ENCODE measurements at places on chromosomes 16 and 17.
A peak's percentile ranks its signal among the peaks of the same experiment; 100 is the strongest.

GRCh38 chr16:53084746-53085334, 30.0 kb downstream of the CHD9 start:
- no peak for DNase-seq

GRCh38 chr17:40107522-40108174, 7.3 kb upstream of the NR1D1 start:
- DNase-seq: no peak

GRCh38 chr17:76309461-76309860, 1.4 kb upstream of the QRICH2 start:
- no peak for DNase-seq

- no peak for DNase-seq
Observed at GRCh38 chr17:38748149-38748891, at the start of gene PCGF2. Gene PCGF2, minus strand, starts transcription at chr17:38748336. Its CDS starts 7,934 bp downstream, at chr17:38740402.

- DNase-seq: no peak
Observed at GRCh38 chr16:4486126-4486893, 10.1 kb downstream of the HMOX2 start.

DNA sequence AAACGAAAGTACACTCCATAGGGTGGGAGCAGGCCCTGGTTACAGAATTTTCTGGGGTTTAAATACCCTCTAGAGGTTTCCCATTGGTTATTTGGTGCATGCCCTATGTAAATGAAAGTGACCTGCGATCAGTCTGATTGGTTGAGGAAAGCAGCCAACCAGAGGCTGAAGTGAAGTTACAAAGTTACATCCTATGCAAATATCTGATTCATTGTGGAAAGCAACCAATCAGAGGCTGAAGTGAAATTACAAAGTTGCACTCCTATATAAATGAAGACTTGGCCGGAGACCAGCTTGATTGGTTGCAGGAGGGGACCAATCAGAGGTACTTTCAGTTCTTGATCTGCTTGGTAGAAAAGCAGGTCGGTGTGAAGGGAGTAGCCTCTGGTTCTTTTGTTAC, 24.4 kb downstream of the NAA60 start:
- no peak for DNase-seq

DNA sequence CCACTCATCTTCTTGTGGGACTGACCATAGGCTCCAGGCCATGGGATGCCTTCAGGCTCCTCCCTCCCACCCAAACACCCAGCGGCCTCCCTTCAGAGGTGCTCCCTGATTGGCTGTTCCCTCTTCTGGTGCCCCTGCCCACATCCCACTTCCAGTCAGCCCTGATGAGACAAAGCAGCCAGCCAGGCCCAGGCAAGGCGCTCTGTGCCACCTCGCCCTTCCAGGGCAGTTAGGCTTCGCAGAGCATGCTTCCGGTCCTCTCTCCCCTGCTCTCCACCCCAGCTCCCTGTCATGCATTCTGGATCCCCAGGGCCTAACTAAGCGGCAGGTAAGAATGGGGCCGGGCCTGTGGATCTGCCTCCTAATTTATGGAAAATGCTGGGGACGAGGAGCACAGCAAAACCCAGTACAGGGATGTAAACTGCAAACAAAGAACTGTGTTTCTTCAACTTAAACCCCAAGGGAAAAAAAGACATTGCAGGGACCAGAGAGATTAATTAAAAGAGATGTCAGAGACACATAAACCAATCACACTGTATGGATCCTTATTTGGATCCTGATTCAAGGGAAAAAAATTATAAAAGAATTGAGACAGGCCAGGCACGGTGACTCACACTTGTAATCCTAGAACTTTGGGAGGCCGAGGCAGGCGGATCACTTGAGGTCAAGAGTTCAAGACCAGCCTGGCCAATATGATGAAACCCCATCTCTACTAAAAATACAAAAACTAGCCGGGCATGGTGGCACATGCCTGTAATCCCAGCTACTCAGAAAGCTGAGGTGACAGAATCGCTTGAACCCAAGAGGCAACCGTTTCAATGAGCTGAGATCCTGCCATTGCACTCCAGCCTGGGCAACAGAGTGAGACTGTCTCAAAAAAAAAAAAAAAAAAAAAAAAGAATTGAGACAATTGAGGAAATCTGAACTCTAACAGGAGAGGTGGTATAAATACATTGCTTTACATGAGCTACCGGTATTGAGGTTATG, 26.0 kb downstream of the ZDHHC7 start:
- DNase-seq: no peak

DNA sequence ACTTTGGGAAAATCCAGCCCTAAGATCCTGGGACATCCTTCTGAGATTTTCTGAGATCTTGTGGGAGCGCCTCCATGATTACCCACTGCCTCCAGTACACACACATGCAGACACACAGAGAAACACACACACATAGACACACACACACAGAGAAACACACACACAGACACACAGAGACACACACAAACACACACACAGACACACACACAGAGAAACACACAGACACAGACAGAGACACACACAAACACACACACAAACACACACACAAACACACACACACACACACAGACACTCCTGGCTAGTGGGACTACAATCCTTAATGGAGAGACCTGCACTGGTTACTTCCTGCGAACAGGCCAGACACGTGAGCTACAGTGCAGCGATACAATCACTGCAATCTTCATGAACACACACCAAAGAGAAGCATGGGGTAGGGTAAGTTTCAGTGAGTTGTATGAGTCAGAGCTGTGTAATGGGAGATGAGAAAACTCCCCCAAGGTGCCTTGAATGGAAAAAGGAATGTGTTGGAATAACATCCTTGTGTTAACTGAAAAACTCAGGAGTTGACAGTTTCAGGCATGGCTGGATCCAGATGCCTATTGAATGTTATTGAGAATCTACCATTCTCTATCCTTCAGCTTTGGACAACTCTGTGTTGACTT, 79.5 kb downstream of the SLC6A2 start:
- DNase-seq: no peak

DNA sequence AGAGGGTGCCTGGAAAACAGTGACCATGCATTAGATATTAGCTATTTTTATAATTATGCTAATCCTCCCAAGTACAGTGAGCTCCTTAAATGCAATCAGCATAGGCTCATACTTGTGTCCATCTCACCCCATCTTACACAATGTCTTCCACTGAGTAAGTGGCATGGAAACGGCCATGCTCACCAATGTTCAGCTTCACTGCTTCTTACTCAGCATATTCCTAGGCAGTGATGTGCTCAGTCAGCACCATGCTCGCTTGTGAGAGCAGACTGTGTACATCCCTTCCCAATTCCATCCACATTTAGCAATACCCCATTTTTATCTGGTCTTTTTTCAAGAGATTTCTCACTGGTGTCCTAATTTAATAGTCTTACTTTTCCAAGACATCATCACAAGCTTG, 454.8 kb upstream of the SOX9 start:
- DNase-seq: no peak

- DNase-seq: no peak
Observed at GRCh38 chr16:65318138-65318537, 196.3 kb upstream of the CDH11 start.

DNA sequence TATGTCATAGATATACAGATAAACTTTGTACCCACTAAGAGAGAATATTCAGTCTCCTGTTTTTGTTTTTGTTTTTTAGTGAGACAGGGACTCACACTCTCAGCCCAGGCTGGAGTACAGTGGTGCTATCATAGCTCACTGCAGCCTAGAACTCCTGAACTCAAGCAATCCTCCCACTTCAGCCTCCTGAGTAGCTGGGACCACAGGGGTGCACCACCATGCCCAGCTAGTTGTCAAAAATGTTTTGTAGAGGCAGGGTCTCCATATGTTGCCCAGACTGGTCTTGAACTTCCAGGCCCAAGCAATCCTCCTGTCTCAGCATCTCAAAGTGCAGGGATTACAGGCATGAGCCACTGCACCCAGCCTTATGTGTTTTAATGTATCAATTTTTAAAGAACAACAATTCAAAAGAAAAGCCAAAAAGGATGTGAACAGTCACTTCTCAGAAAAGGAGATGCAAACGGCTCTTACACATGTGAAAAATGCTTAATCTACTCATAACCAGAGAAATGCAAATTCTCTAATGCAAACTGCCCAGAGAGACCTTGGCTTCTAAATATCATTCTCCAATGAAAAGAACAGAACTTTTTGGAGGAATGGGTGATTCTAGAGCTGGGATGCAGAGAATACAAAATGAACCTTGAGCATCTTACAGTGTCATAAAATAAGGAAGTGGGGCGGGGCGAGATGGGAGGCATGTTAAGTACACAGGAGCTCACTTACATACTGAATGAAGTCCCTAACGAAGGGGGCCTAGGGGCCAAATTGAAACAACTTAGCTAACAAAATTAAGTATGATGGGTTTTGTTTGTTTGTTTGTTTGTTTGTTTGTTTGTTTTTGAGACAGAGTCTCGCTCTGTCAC, 7.3 kb upstream of the CMTM3 start:
- DNase-seq: no peak

DNA sequence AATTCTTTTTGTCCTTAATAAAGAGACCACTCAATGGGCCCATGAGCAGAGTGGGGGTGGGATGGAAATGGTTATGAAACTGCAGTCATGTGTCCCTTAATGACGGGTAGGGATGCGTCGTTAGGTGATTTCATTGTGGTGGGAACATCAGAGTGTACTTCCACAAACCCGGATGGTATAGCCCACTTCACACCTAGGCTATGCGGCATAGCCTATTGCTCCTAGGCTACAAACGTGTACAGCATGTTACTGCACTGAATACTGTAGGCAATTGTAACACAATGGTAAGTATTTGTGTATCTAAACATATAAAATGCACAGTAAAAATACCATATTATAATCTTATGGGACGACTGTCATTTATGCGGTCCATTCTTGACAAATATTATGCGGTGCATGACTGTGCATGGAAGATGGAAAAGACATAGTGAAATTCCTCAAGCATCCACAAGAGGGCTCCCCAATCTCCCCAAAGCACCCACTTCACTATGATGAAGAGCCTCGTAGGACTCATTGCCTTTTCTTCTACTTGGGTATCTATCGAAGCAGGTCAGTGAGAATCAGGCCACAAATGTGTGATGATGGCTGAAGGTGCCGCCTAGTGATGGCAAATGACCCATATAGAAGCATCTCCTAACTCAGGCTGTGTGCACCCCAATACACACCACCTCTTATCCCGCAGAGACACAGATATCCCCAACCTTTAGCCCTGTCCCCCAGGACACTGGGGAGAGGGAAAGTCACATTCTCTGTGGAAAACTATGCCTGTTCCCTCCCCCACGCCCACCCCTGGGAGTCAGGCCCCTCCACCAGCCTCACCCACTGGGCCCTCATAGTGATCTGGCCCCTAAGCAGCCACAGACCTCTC, 43.5 kb downstream of the TBX21 start:
- no peak for DNase-seq

GRCh38 chr17:29089601-29090044, 46.7 kb downstream of the PIPOX start:
- DNase-seq: no peak

GRCh38 chr16:55072976-55073375, 142.3 kb downstream of the IRX5 start:
- DNase-seq: no peak

GRCh38 chr17:58382108-58382871, 30.3 kb upstream of the SUPT4H1 start:
- DNase-seq: no peak

GRCh38 chr16:24253192-24253591, 2.9 kb upstream of the CACNG3 start:
- no peak for DNase-seq

DNA sequence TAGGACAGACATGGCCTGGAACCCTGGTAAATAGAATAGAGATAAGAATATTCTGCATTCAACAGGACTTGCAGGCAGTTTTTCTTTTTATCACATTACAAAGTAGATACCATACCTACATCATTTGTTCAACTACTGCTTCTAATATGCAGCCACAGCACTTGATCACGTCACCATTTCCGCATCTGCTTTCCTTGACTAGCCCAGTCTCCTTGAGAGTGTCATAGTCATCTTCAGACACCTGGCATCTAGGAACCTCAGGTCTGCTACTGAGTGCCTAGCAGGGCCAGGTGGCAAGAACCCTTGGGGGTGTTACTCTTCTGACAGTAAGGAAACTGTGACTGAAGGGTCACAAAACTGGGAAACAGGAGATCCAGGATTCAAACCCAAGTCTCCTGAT, 93.2 kb upstream of the TOB1 start:
- DNase-seq: no peak

DNA sequence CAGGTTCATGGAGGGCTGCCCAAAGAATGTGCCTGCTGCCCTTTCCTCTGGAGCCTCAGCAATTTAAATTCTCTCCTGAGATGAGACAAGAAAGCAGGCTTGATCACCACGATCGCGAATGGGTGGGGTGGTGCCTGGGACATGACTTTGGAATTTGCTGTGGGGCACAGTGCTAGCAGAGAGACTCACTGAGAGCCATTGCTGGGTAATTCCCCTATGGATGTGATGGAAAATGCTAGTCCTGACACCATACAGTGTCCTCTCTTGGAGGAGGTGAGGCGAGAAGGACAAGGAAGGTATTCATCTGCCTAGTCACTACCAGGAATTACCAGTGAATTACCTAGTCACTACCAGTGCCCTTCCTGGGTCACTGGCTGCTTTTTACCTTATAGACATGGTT, 15.5 kb downstream of the FAM20A start:
- DNase-seq: no peak

DNA sequence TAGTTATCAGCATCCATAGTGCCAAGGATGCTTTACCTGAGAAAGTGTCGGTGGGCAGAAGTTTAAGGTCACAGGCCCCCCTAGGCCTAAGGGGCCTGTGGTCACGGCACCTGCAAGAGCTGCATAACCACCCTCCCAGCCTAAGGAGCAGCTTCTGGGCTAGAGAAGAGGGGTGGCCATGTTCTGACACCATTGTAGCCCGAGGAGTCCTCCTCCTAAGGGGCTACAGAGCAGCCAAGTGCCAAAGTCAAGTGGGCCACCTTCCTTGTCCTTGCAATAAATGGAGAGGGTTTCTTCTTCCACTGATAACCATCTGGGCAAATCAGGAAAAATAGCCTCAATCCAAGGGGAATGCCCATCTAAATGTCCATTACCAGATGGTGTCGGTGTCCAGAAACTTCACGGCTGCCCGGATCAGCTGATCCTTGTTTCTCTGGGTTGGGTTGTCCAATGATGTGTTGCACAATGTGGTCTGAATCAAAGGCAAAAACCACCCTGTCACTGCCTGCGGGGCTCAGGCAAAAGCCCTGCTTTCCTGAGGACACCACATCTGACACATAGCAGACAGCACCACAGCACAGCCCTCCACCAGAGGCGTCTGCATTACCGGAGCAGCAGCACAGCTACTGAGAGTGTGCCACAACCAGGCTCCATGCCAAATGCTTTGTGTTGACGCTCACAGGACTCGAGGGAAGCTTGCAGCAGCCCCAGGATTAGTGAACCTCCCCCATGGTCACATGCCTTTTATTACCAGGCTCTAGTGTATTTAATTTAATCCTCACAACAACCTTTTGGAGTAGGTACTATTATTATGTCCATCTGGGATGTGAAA, 12.8 kb downstream of the ATPAF2 start:
- peak; percentile 78 for DNase-seq

GRCh38 chr17:27905447-27906225, 12.5 kb upstream of the LYRM9 start:
- no peak for DNase-seq

GRCh38 chr17:73267648-73268537, 6.2 kb upstream of the CPSF4L start:
- DNase-seq: no peak

All from naive thymus-derived CD8-positive, alpha-beta T cell (primary cell).